ENCODE measurements at places on chromosomes 6 and 20. TPM values are rescaled to one million over a fixed set of nuclear protein-coding genes. Genes with fewer than 3 reads are reported as not detected.

Gene FOXF2
- 0.96 TPM for total RNA-seq

Gene OR12D3
- 3.6 TPM for total RNA-seq

Gene ENPP5
- total RNA-seq, result 2.4 TPM

DNA sequence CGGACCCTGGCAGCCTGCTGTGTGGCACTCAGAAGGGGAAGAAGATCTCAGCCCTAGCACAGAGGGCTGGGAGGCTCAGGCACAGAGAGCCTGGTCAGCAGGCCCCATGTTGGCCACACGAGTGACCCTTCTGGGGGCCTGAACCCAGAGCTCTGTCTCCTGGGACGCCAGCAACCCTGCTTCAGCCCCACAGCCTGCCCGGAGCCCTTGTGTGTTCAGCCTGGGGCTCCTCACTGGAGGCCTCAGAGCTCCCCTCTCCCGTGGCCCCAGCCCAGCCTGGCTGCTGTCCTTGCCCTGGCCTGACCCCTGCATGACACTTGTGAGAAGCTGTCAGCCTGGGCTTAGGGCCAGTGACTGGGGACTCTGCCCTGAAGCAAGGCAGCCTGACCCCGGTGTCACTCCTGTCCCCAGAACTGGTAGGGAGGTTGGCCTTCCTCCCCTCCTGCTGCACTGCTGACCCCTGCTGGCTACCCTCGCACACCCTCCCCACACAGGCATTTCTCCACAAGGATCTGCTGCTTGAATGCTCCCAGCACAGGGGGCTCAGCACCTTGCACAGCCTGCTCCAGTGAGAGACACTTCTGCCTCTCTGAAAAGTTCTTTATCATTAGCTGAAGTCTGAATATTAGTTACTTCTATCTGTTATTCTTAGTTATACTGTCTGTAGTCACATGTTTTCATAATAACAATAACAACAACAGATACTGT lies 15.4 kb upstream of the IP6K3 start:
- no peak for DNase-seq

- no peak for DNase-seq
These were observed 162.5 kb downstream of the DLL1 start for GRCh38 chr6:170128346-170128745.
